Stimulated activated CD4-positive, alpha-beta T cell treated with anti-CD3 and anti-CD28 coated beads, Interleukin-4, amount 100 ng/mL, for 1 hour (primary cell): ENCODE measurements at places on chromosomes 6 and 20.

GRCh38 chr6:124688369-124688768 lies 273.9 kb upstream of the RNF217 start:
- DNase-seq = no peak

DNA sequence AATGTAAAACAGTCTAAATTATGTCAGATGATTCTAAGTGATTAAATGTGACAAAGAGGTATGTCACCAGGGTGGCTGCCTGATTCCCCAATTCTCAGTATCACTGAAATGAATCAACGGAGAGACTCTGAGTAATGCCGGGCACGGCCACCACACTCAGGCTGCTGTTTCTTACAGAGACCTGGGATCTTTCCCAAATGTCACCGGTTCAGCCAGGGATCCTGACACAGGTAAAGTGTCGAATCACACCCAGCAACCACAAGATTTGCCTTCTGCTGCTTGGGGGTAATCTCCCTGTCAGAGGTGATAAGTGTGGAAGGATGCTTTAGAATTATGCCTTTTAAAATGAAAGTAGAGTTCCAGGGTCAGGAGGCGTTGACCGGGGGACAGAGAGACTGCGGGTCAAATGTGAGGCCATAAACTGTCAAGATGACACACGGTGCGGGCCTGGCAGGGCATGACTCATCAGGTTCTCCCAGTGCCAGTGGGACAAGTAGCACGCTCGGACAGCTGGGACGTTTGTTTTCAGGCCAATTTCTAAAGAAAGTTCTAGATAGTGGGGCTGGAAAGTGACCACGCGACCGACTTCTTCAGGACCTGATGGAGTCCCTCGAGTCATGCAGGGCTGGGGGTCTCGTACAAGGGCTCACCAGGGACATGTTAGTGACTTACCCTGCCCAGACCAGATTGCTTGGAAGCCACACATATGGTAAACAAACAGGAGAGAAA lies 48.9 kb downstream of the PRDM1 start:
- no peak for DNase-seq

- no peak for DNase-seq
Observed at GRCh38 chr20:4830696-4831095, 109.0 kb downstream of the PRND start.

GRCh38 chr20:8352486-8352885 lies 220.4 kb downstream of the PLCB1 start:
- DNase-seq = no peak

DNA sequence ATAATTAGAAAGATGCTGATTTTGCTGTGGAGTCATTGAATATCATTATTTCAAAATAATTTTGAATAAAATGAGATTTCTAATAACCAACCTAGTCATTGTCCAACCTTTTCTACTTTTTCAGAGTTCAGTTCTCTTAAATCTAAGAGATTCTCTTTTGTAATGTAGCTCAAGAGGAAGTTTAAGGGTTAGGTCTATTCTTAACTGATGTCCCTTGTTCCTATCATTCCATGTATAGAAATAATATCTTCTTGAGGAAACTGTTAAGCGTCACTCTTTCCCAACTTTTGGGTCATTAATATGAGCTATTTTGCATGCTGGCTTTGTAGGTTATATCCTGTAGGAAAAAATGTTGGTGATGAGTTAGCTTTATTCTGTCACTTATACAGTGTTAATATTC lies 27.0 kb downstream of the RNF144B start:
- no peak for DNase-seq

GRCh38 chr6:31352310-31352682 lies 4.7 kb downstream of the HLA-B start:
- no peak for DNase-seq

GRCh38 chr20:4189375-4189774 lies 174.0 kb upstream of the RNF24 start:
- DNase-seq = no peak

DNA sequence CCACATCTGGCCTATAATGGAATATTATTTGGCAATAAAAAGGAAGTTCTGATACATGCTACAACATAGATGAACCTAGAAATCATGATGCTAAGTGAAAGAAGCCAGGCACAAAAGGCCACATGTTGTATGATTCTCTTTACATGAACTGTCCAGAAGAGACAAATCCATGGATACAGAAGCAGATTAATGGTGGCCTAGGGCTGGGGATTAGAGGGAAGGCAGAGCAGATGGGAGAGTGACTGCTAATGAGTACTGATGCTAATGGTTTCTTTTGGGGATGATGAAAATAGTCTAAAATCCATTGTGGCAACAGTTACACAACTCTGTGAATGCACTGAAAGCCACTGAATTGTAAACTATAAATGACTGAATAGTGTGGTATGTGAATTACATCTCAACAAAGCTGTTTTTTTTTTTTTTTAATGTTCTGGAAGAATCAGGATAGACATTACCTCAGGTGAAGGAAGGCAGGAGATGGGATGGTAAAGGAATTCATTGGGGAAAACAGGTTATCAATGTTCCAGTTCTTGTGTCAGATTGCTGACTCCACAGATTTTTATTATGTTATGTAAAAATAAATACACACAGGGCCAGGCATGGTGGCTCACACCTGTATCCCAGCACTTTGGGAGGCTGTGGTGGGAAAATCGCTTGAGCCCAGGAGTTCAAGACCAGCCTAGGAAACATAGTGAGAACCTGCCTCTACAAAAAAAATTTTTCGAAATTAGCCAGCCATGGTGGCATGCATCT lies 8.9 kb upstream of the SOX12 start:
- no peak for DNase-seq

DNA sequence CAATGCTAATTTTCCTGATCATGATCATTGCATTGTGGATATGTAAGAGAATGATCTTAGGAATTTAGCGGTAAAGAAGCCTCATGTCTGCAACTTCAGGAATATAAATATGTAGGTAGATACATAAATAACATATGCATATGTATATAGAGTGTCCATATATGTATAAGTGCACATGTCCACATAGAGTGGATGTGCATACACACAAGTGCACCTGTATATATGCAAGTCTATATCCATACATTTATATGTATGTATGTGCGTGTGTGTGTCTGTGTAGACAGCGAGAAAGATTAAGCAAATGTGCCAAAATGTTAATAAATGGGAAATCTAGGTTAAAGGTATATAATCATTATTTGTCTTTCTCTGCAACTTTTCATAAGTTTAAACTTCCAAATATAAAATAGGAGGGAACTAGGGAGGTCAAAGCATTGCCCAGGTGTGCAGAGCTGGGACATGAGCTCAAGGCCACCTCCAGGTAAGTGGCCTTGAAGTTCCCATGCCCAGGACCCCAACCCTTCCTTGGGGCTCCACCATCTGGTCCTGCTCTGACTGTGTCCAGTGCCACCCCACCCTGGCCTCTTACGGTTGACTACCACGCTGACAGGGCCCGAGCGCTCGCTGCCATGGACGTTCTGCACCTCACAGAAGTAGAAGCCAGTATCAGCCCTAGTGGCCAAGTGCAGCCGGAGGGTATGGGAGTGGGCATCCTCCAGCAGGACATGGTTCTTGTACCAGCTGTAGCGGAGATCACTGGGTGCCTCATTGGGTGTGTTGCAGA lies 9.6 kb downstream of the SIGLEC1 start:
- DNase-seq = no peak

- DNase-seq = no peak
Observed at GRCh38 chr6:42966571-42966970, 6.0 kb downstream of the GNMT start.

DNA sequence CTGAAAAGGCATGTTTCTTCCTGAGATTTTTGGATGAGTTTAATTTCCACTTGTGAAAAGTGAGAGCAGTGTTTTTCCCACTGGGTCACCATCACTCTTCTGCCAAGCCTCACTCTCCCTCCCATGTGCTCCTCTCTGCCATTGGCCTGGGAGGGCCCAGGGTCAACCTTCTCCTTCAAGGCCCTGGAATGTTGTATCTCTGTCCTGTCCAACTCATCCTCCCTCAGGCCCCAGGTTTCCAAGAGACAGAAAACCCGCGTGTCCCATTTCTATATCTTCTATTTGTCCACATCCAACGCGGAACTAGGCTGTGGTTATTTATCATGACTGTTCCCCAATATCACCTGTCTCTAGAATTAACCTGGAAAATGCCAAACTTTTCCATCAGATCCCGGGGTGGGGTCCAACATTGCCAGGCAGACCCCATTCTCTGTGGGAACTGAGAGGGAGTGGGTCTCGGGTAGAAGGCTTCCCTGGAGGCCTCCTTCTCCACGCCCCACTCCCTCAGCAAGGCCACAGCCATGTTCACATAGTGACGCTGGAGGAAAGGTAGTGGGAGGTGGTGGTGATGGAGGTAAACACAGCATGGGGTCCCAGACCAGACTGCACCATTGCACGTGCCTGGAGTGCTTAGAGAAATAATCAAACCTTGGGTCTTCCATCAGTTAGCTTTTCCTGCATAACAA lies 173.5 kb downstream of the SCP2D1 start:
- no peak for DNase-seq

DNA sequence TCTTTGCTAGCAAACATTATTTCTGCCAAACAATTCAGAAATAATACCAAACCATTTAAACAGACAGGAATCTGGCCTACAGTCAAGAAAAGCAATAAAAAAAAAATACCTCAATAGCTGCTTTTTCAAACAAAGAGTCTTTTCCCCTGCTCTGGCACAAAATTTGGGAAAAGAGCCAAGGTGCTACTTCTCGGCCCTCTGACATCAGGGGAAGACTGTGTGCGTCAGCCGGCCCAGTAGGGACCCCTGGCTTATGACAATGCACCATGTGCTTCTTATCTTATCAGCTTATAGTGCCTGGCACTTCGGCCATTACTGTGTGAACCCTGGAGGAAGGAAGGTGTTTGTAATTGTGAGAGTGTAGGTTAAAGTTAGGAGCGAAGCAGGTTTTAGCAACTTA lies 89.4 kb downstream of the PDE10A start:
- DNase-seq = no peak

GRCh38 chr6:132751828-132752227 lies 5.9 kb downstream of the VNN2 start:
- no peak for DNase-seq

DNA sequence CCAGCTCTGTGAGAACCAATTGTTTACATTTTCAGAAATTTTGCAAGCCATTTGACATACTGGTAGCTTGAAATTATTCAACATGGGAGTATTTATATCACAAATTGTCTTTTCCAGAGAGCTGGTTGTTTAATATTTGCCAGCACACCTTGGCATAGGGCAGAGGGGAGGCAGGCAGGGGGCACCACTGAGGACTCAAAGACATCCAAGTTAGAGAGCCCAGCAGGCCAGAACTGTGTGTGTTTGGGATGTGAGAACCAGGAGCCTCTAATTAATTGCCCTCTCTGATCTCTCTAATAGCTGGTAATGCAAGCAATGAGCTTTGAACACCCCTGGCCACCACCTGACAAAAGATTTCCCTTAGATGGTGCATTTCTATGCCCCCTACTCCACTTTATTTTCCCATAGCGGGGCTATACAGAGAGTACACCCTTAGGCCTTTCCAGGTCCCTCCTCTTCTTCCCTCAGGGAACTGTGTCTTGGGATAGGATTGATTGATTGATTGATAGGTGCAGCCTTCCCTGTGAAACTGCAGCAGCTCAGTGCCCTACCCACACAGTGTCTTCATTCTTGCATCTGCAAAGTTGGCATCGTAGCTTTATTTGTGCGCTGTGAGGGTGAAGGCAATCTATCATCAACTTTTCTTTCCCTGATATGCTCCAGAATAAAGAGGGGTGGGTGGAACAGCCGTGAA lies 29.2 kb downstream of the MOCS1 start:
- no peak for DNase-seq

DNA sequence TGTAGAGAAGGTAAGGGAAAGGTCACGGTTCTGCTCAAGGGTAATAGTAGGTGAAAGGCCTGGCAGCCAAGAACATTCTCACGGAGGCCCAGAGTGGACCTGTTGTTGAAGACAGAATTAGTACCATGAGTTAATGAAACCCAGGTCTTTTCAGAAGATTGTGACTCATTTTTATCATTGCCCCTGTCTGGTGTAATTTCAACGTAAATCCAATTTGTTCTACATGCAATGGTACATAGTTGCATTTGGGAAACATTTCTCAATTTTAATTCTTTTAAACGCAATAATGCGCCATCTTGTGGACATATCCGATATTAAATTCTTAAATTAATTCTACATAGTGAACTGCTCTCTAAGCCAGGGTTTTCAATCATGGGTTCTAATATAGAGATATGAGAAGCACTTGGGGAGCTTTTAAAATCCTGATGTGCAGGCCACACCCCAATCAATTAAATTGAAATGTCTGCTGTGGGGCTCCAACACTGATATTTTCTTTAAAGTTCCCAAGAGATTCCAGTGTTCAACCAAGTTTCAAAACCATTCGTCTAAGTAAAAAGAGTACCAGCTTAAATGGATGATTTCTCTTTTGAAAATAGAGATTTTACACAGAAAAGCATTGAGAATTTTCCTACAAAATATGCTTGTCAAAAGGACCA lies 257.4 kb downstream of the PLCB1 start:
- no peak for DNase-seq

- DNase-seq = no peak
Observed at GRCh38 chr20:50004229-50004628, 21.4 kb downstream of the SNAI1 start.

DNA sequence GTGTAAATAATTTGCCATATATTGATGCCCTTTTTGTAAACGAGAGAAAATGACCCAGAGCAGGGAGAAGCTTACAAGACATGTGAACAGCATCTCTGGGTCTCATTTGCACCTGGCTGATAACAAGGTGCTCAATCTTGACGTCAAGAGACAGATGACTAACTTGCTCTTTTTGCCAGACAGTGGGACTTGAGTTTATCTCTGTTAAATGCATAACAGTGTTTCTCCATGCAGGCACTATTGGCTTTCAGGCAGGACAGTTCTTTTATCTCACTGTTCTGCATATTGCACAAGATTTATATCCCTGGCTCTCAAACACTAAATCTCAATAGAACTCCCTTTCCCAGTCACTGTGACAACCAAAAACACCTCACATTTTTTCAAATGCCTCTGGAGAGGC lies 56.4 kb downstream of the RFX6 start:
- no peak for DNase-seq

GRCh38 chr6:123306334-123306733 lies 310.3 kb downstream of the CLVS2 start:
- no peak for DNase-seq

DNA sequence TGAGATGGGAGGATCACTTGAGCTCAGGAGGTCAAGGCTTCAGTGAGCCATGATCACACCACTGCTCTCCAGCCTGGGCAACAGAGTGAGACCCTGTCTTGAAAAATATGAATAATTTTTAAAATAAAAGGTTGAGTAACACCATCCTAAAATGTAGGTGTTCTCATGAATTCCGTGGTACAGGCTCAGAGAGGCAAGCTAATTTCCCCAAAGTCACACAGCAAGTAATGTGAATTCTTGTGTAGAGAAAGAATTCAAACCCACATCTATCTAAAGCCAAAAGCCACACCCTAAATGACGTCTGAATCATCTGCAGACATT lies 80.5 kb downstream of the ZNF217 start:
- DNase-seq = no peak
